GM12891 (cell line): ENCODE measurements at places on chromosomes 1 and 21.
A peak's percentile ranks its signal among the peaks of the same experiment; 100 is the strongest.

- DNase-seq, result no peak
Measured at GRCh38 chr21:44778499-44778911, 23.1 kb downstream of the UBE2G2 start.

GRCh38 chr1:99599678-99600175, 46.2 kb upstream of the PALMD start:
- no peak for DNase-seq

DNA sequence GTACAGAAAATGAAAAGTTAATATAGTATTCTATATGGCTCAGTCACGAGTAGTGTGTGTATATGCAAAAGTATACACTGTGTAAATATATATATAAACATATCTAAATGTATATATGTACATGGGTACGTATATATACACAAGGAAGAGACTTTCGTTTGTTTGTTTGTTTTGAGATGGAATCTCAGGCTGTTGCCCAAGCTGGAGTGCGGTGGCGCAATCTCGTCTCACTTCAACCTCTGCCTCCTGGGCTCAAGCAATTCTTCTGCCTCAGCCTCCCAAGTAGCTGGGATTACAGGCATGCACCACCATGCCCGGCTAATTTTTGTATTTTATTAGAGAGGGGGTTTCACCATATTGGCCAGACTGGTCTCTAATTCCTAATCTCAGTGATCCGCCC, 16.4 kb downstream of the IL12RB2 start:
- DNase-seq, result no peak

- no peak for DNase-seq
Measured at GRCh38 chr1:198491596-198491995, 48.9 kb downstream of the ATP6V1G3 start.

- no peak for DNase-seq
Measured at GRCh38 chr1:152462636-152463035, 48.0 kb upstream of the LCE5A start.

GRCh38 chr1:26788515-26788785, 700 bp downstream of the PIGV start:
- DNase-seq, result no peak

DNA sequence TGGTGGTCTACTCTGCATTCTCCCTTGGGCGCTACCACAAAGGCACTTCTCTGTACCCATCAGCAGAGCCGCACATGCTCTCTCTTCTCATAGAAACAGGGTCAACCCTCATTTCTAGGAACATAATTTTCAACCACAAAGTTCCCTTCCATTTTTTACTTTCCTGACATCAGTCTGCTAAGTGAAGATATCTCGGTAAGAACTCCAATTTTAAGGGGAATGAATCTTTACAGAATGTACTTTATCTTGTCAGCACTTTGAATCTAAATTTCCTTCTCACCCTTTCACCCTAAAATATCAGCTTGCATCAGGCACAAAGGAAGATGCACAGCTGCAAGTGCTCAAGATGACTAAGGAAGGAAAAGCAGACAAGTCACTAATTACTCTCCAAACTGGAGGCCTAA, 545.9 kb downstream of the SMYD3 start:
- DNase-seq, result no peak

- DNase-seq, result peak; percentile 85
Measured at GRCh38 chr1:10694274-10694632, 102.2 kb downstream of the CASZ1 start.

GRCh38 chr1:225777058-225777582, 506 bp upstream of the SRP9 start:
- no peak for DNase-seq

GRCh38 chr1:224698015-224698451, 81.9 kb downstream of the CNIH3 start:
- DNase-seq, result no peak

GRCh38 chr1:5513846-5514526, 478.2 kb downstream of the NPHP4 start:
- DNase-seq, result no peak

DNA sequence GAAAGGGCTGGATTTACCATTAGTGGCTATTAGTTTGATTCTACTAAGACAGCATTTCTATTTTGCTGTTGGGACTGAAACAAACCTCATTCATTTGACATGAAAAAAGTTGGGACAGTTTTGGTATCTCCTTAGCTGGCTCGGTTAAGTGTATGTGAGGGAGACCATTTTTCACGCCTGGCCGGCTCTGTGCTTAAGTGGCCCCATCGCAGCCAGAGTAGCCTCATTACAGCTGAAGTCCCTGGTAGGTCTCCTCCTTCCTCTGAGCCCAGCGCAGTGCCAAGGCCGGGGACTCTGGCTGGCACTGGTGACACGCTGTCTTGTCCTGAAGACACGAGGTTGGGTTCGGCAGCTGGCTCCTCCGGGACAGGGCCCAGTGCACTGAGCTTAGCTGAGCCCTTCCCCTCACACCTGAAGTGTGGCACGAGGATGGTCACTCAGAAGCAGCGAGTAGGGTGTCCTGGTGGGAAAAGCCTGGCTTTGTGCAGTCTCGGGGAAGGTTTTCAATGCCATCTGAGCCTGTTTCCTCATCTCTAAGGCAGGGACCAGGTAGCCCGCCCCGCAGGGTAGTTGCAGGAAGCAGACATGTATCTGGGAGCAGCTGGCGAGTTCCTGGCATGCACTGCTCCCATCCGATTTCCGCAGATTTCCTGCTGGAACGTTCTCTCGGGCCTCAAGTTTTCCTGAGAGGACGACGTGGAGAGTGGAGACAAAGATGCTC, 196.5 kb downstream of the DYRK1A start:
- DNase-seq, result no peak

- no peak for DNase-seq
Measured at GRCh38 chr21:29626801-29627470, 312.9 kb downstream of the GRIK1 start.

- DNase-seq, result no peak
Measured at GRCh38 chr1:29801561-29801973, 565.2 kb downstream of the PTPRU start.
